Caudate nucleus (tissue), 63 donors: ENCODE measurements at places on chromosomes 4 and X.

- DNase-seq: no peak
These were observed 47.2 kb upstream of the TFDP3 start for GRCh38 chrX:133265331-133265730.

DNA sequence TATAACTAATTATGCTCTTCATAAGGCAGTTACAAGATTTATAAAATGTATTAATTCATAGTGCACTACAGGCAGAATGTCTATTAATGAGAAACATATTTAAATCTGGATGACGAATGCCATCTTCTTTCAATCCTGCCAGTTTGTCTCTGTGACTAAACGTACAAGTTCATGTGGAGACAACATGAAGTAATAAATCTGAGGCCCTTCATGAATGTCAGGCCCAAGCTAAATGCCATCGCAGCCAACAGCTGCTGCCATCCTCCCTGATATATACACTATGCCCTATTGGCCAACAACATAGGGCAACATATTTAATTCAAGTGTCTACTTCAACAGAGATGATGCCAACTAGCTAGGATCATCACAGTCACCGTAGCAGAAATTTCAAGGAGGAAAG is 43.7 kb downstream of the TSPAN5 start:
- DNase-seq: no peak

DNA sequence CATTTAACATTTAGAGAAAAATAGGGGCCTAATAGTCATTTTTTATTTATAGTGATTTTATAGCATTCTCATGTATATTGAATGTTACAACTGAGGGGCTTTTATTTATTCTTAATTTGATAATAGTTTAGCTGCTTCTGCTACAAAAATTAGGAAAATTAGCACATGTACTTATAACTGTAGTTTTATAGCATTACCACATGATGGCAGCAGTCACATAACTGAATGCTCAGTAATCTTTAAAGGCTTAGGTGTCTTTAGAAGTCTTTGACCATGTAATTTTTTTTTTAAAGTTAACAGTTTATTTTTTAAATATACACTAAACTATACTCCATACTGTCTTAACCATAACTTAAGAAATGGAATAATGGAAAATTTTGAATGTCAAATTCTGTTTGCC is 136.6 kb downstream of the STAG2 start:
- no peak for DNase-seq

DNA sequence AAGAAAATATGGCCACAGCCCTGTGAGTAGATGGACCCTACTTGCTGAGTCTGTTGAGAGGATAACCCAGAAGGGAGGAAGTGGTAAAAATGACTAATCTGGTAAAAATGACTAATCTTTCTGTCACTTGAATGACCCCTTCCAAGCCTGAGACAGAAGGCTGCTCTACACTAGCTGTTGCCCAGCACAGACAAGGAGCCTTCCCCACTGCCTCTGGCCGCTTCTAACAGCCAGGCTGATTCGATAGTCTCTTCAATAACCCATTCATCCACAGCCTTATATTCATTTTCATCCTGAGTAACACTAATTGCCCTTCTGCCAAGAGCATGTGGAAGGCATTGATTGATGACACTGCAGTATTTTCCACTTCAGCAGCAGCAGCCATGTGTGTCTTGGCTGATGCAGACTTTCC is 18.4 kb downstream of the MAGEB17 start:
- DNase-seq: no peak

DNA sequence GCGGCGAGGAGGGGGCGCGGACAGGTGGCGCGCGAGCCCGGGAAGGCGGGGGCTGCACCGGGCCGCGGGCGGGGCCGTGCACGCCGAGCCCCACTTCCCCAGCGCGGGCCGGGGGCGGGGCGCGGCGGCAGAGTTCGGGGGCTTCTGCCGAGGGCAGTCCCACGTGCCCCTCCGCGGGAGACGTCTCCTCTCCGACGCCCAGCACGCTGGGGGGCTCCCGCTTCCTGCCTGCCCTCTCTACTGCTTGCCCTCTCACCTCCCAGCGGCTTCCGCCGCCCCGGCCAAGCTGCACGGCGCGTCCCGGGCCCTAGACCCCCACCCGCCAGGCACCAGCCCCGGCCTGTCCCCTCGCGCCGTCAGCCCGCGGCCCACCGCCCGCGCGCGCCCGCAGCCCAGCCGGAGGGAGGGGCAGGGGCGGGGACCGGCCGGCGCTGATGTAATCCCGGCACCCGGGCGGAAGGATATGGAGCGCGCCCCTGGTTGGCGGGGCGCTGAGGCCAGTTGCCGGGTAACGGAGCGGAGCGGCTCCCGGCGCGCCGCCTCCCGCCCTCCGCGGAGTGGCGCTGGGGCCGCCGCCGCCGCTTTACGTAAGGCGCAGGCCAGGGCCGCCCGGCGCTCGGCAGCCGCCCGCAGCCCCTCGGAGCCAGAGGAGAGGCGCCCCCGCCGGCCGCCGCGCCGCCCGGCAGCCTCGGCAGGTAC is at the start of gene KIAA0232:
Gene KIAA0232, plus strand, starts transcription at position 581 of the 699 bp plus-strand sequence. CDS start 41,727 bp downstream, outside the sequence.
- DNase-seq: peak; percentile 83

DNA sequence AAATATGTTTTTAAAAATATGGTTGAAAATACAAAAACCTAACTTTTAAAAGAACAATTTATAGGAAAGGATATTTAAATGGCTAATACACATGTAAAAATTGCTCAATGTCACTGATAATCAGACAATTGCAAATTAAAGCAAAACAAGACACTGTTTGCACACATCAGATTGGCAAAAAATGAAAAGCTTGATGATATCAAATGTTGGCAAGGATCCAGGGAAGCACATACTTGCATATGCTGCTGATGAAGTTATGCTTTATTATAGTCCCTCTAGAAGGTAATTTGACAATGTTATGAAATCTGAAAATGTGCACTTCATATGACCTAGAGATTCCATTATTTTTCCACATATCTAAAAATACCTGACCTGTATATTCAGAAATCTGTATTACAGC is 45.7 kb upstream of the EPGN start:
- DNase-seq: no peak

DNA sequence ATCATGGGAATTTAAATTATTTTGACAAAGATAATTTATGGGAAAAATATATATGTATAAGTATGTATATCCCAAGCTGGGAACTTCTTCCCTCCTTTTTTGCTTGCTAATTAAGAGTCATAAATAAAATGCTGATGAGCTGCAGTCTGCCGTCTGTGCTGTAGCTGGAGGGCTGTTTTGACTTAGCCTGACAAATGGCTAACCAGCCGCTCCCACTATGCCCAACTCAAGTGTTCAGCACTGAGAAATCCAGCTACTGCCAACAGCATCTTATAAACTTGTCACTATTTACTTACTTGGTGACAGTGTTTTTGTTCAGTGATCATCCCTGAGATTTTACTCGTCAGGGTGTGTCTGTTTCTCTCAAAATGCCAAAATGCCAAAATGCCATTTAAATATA is 171.2 kb upstream of the PGRMC2 start:
- no peak for DNase-seq
